ENCODE measurements at places on chromosomes 16 and 17.
A peak's percentile ranks its signal among the peaks of the same experiment; 100 is the strongest.

DNA sequence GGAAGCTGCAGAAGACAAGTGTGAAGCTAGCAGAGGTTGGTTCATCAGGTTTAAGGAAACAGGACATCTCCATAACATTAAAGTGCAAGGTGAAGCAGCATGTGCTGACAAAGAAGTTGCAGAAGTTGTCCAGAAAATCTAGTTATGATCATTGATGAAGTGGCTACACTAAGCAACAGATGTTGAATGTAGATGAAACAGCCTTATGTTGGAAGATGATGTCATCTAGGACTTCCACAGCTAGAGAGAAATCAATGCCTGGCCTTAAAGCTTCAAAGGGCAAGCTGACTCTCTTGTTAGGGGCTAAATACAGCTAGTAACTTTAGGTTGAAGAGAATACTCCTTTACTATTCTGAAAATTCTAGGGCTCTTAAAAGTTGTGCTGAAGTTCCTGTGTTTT lies 340.2 kb upstream of the SOX9 start:
- DNase-seq: no peak

- DNase-seq: no peak
Measured at GRCh38 chr17:63042256-63042812, 76.3 kb downstream of the TANC2 start.

- no peak for DNase-seq
Measured at GRCh38 chr17:44646280-44646679, 10.0 kb upstream of the MEIOC start.

- DNase-seq: no peak
Measured at GRCh38 chr16:2233872-2234812, 2.1 kb upstream of the DNASE1L2 start.

DNA sequence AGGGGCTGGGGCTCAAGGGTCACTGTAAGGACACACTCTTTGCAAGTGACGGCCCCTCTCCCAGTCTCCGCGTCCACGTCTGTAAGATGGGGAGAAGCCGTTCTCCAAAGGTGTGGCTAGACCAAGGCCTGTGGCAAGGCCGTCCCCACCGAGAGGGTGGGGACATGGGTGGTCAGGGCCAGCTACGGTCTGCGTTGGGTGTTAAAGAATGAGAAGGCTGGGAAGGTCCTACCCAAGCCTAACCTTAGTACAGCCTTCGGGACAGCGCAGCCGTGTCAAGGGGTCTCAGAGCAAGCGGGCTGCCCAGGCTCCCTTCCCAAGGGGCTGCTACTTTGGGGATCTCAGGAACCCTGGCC lies 1.9 kb downstream of the C1QTNF8 start:
- no peak for DNase-seq

DNA sequence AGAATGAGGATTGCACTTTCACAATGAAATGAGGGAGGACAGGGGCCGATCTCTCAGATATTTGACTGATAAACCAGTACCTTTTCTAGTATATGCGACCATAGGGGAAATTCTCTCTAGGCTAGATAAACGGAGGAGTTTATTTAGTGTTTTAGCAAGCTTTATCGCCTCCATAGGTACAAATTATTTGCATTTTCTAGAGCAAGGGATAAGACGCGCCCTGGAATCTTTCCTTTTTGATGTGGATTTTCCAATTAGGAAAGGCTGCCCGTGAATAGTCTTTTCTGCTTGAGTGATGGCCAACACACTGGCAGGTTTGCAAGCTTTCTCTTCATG lies 351 bp upstream of the GDPD1 start:
- DNase-seq: no peak

DNA sequence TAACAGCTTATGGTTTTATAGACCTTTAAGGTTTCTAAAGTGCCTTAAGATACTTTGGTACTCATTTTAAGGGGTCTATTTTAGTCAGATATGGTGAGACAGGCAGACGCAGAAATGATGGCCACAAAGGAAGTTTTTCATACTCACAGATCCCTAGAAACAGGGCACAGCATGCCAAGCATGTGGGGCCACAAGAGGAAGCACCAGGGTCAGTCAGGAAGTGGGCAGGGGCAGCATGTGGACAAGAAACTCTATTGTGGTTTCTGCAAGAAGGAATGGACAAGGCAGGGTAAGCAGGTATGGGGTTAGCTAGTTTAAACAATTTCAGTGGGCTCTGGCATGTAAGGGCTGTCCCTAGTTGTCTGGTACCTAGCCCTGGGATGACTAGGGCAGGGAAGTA lies 8.5 kb downstream of the EFCAB3 start:
- DNase-seq: no peak

- DNase-seq: peak; percentile 62
Measured at GRCh38 chr17:83083368-83084201, 4.2 kb downstream of the METRNL start.

- DNase-seq: no peak
Measured at GRCh38 chr17:55816532-55817396, 65.9 kb downstream of the PCTP start.

DNA sequence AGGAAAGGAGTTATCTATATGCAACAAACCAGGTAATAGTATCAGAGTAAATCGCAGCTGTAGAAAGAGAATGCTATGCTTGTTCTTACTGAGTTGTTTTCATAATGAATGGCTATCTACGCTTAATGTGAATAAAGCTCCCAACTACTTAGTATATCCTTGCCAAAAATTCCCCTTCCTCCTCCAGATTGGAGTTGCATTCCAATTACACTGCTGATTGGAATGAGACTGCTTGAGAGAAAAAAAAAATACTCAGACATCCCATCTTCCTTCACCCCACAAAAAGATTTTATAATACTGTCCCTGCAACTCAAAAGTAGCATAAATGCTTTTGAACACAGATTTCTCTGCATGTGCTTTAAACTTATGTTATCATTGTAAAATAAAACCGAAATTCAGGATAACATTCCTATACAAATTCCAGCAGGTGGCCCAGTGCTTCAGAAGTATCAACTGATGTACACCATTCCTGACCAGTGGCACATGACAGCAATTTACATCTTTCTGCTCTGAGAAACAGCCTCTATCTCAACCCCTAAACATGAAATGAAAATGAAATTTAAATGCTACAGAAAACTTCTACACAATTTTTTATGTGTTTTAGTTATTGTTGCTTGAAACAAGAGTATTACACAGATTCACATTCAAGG lies 47.0 kb downstream of the SMURF2 start:
- DNase-seq: no peak

DNA sequence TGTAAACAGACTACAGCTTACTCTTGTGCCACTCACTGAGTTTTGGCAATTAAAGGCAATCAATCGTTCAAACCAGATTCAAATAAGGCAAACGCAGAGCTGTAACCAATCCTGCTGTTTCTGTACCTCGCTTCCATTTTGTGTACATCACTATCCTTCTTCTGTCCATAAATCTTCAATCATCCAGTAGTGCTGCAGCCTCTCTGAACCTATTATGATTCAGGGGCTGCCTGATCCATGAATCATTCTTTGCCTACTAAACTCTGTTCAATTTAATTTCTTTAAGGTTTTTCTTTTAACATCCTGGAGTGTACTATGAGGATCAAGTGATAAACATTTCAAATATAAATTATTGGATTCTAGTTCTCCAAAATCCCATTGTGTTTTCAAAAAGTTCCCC lies 93.9 kb downstream of the CEP112 start:
- DNase-seq: no peak

DNA sequence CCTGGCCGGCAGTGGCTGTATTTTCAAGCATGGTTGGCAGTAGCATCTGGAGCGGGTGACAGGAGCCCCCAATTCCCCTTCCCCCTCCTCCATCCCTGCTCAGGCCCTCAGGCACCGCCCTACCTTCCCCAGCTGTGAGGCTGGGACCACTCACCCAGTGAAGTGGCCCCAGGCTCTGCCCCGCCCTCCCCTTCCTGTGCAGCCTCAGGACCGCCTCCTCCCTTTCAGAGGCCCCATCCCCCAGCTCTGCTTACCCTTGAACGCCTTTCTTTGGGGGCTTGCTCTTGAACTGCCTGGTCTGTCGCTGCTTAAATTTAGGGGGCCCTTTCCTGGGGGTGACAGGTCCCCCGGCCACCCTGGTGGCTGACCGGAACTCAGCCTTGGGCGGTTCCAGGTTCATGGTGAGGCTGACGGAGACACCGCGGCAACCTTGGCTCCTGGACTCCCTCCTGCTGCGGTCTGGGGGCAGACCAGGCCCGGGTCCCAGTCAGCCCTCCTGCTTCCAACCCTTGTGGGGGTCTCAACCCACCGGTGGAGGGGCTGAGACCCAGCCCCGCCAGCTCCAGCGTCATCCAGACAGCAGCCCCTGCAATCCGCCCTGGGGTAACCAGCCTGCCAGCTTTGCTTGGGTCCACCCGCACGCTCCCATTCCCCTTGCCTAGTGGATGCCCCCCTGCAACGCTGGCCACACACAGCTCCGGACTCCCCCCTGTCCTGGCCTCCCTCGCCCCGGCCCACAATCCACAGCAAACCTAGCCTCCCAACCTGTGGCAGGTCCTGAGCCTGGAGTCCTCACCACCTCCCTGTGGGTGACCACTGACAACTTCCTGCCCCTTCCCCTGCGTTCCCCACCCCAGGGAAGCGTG lies 3.2 kb downstream of the PDE6G start:
- DNase-seq: peak; percentile 26

GRCh38 chr17:72119873-72120641 lies 763 bp upstream of the SOX9 start:
- DNase-seq: no peak
